ENCODE measurements at places on chromosomes 6 and 20.

DNA sequence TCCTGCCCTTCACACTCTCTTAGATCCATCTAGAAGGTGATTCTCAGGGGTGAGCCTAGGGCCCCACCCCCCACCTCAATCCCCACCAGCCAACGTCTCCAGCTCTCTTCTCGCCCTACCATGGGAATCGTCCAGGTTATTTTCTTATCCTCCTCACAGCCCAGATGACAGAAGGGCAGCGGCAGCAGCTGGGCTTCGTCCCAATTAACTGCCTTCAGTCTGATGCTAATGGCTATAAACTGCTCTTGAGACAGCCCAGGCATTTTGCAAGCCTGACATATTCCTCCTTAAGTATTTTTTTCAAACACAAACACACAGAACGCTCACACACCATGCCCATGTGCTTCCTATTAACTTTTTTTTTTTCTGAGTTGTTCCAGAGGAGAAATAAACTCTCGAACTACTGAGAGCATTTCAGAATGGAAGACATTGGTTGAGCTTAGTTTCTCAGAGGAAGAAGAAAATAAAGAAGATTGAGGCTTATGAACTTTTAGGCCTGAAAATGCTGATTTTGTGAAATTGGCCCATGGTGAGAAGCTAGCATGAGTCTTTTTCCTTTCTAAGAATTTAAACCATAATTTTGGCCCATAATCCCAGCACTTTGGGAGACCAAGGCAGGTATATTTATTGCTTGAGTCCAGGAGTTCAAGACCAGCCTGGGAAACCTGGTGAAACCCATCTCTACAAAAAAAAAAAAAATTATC lies 124.6 kb downstream of the EYA2 start:
- no peak for DNase-seq

DNA sequence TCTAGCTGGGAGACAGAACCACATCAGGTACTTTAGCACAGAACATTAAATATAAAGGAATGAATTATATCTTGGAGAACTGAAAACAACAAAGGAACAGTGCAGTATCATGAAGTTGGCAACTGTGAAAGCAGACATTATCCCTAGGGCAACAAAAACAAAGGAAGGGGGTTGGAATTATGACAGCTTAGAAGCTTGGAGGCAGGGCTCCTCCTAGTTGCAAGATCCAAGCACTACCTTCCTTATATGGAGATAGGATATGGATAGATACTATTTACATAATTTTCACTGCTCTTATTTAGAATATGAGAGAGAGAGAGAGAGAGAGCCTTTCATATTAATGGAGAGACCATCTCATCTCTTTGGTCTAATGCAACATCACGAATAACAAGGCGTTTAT lies 27.0 kb downstream of the TMEM14A start:
- DNase-seq: no peak

GRCh38 chr6:134642279-134642678 lies 307.6 kb downstream of the ALDH8A1 start:
- DNase-seq: no peak

- no peak for DNase-seq
Measured at GRCh38 chr6:140772576-140772975, 1360.1 kb upstream of the GJE1 start.

DNA sequence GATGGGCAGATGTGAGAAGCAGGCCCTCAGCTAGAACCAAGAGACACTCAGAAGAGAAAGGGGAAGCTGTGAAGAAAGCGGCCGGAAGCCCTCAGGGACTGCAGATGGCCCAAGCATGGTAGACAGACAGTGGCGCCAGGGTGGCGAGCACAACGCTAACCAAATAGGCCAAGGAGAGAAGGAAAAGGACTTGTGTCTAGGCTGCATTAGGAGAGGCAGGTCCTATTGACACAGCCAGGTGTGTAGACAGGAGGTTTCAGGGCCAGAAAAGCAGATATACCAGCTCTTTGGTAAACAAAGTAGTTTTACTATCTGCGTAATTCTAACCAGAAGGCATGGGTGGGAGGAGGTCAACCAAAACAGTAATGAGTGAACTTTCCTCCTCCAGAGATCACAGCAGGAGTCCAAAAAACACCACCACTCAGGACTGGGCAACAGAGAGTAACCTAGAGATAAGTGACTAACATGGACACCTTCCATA lies 15.8 kb upstream of the MAP7 start:
- DNase-seq: no peak
